ENCODE measurements at places on chromosomes 7 and 10. TPM values are rescaled to one million over a fixed set of nuclear protein-coding genes. Genes with fewer than 3 reads are reported as not detected.

GRCh38 chr7:122833888-122834570 is 52.2 kb downstream of the CADPS2 start:
- no peak overlapping the region for H3K4me3 ChIP-seq
- no peak overlapping the region for H3K27ac ChIP-seq
- H3K4me1 ChIP-seq = no peaks in the 10 kb centered on the region
- DNase-seq = no peak
- no peaks in the 10 kb centered on the region for H3K27me3 ChIP-seq

The ELFN1 gene
- not detected for total RNA-seq

- no peaks in the 10 kb centered on the region for H3K27me3 ChIP-seq
- no peak for DNase-seq
- H3K27ac ChIP-seq = no peak overlapping the region
Measured at GRCh38 chr10:68756246-68756645, 35.2 kb downstream of the CCAR1 start.

DNA sequence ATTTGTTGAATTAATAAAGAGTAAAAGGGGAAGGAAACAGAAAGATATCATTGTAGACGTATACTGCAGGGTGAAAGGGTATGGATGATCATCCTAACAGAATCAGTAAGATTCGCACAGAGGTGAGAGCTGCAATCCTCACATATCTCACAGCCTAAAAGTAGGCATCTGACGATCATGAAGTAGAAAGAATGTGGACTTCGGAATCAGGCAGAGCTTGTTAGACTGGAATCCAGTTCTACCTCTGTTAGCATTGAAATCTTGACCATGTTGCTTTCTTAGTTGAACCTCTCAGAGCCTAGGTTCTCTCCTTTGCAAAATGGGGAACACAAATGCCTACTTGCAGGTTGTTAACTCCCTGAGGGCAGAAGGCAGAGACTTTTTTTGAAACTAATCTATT is 320.0 kb upstream of the C7orf33 start:
- no peak overlapping the region for H3K27ac ChIP-seq
- no peaks in the 10 kb centered on the region for H3K4me1 ChIP-seq
- peaks cover 15% of the 10 kb centered on the region for H3K27me3 ChIP-seq
- DNase-seq = no peak
- no peaks in the 10 kb centered on the region for H3K36me3 ChIP-seq
- no peak overlapping the region for H3K4me3 ChIP-seq

The KLLN gene
- total RNA-seq = 0.46 TPM

DNA sequence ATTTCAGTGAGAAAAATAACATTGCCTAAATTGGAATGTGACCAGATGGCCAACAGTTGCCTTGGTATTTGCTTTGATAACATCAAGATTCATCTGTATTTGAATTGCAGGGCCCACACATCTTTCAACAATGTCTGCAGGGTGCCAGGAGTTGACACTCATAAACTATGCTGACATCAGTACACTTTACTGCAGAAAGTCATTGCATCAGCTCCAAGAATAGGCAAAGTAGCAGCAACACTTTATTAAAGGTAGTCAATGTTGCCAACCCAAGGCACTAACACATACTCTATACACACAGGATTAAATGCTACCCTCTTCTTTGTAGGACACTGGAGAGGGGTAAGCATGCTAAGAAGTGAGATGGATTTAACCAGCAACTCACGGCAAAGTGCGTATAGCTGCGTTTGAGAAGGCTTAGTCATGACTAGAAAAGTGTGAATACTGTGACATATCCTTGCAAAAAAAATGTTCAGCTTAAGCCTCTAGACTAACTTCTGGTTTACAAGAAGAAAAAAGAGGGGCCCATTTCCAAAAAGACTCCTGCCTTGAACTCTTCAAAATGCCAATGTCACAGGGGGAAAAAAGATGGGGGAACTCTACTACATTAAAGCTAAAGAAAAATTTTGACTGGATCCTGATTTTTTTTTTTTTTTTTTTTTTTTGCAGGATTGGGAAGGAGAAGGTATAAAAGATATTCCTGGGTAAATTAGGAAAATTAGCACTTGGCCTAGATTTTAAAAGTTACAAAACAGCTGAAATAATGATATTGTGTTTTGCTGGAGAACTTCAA is 2.2 kb downstream of the BBIP1 start:
- peak overlapping the region; percentile 99 for H3K4me3 ChIP-seq
- H3K27me3 ChIP-seq = no peaks in the 10 kb centered on the region
- peaks cover 29% of the 10 kb centered on the region for H3K4me1 ChIP-seq

The CYP2E1 gene
- 0.83 TPM for total RNA-seq

The SLC13A1 gene
- total RNA-seq = not detected

The CALY gene
- not detected for total RNA-seq

The MBL2 gene
- total RNA-seq = not detected

- peaks cover 5% of the 10 kb centered on the region for H3K36me3 ChIP-seq
- H3K27me3 ChIP-seq = peaks cover 53% of the 10 kb centered on the region
- DNase-seq = peak; percentile 65
- no peak overlapping the region for H3K27ac ChIP-seq
Measured at GRCh38 chr10:33365871-33366411, 31.5 kb upstream of the NRP1 start.

The EPHB6 gene
- total RNA-seq = 10.9 TPM

DNA sequence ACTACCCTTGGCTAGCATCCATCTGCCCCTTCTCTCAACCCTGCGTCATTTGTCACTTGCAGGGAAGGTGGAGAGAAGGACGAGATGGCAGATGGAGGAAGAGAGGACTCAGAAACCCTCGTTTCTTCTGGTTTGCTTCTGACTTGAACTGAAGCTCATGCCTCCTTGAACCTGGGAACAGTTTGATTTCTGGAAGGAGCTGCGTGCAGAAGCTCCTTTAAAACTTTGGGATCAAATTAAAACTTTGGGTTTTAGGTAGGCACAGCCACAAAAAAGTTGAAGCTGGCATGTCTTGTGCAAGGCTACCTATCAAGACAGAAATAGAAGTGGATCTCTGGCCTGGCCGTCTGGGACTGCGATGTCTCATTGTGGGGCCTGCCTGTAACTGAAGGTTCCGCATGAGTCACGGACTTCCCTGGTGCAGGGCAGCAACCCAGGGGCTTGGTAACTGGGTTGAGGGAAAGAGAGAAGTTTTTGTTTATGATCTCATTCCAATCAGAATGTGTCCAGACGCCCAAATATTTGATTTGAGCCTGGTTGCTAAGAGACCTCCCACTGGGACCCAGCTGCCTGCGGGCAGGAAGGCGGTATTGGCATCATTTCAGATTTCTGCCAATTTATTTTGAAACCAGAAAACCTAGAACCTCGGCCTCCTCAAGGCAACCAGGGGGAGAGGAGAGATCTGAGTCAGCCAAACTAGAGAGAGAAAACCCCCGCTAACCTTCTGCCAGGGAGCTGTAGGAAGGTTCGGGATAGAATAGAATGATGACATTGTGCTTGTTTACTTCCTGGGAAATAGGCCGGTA is 15.8 kb upstream of the CAMK1D start:
- H3K4me3 ChIP-seq = peak overlapping the region; percentile 54
- H3K36me3 ChIP-seq = no peaks in the 10 kb centered on the region
- H3K4me1 ChIP-seq = peaks cover 21% of the 10 kb centered on the region
- no peaks in the 10 kb centered on the region for H3K27me3 ChIP-seq

DNA sequence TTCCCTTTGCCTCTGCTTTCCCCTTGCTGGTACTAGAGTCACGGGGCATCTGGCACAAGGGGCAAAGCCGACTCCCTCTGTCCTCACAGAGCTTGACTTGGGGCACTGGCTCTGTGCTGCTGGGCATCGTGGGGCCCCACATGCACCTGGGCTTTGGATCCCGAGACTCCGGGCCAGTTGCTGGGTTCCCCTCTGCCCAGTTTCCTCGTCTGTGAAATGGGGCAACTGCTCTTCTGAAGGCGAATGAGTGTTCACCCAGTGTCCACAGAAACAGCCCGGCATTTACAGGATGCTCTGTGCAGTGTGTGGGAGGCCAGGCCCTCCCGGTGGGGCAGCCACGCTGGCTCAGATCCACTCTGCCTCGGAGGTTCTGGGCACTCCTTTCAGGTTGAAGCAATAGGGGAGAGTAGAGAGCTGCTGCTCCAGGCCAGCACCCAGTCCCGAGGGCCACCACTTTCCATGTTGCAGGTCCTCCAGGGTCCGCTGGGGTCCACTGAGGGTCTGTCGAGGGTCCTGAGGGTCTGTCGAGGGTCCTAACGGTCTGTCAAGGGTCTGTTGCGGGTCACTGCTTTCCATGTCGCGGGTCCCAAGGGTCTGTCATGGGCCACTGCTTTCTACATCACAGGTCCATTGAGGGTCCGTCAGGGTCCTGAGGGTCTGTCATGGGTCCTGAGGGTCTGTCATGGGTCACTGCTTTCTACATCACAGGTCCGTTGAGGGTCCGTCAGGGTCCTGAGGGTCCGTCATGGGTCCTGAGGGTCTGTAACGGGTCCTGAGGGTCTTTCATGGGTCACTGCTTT is 103.6 kb downstream of the VIPR2 start:
- peaks cover 11% of the 10 kb centered on the region for H3K4me1 ChIP-seq
- DNase-seq = no peak
- peaks cover 13% of the 10 kb centered on the region for H3K27me3 ChIP-seq
- H3K4me3 ChIP-seq = no peak overlapping the region
- no peak overlapping the region for H3K27ac ChIP-seq
- H3K36me3 ChIP-seq = no peaks in the 10 kb centered on the region

GRCh38 chr7:106655703-106656498 is 5.1 kb downstream of the CCDC71L start:
- peaks cover 30% of the 10 kb centered on the region for H3K4me1 ChIP-seq
- no peak for DNase-seq
- H3K4me3 ChIP-seq = no peak overlapping the region
- H3K27me3 ChIP-seq = peaks cover 26% of the 10 kb centered on the region
- H3K36me3 ChIP-seq = peaks cover 1% of the 10 kb centered on the region
- H3K27ac ChIP-seq = no peak overlapping the region

The TWIST1 gene
- total RNA-seq = 6.5 TPM

GRCh38 chr10:99975942-99976809 is 33.6 kb downstream of the DNMBP start:
- no peak overlapping the region for H3K4me3 ChIP-seq
- no peaks in the 10 kb centered on the region for H3K4me1 ChIP-seq
- no peaks in the 10 kb centered on the region for H3K36me3 ChIP-seq

The EXOC4 gene
- total RNA-seq = 74.1 TPM

- H3K27ac ChIP-seq = no peak overlapping the region
- no peak overlapping the region for H3K4me3 ChIP-seq
- peaks cover 2% of the 10 kb centered on the region for H3K4me1 ChIP-seq
- peaks cover 51% of the 10 kb centered on the region for H3K27me3 ChIP-seq
Measured at GRCh38 chr10:118992496-118992895, 37.0 kb upstream of the NANOS1 start.

GRCh38 chr7:36965625-36966024 is 241.3 kb upstream of the AOAH start:
- DNase-seq = no peak
- no peak overlapping the region for H3K4me3 ChIP-seq
- H3K36me3 ChIP-seq = peaks cover 6% of the 10 kb centered on the region
- H3K27me3 ChIP-seq = no peaks in the 10 kb centered on the region

The CDK1 gene
- total RNA-seq = 109 TPM

DNA sequence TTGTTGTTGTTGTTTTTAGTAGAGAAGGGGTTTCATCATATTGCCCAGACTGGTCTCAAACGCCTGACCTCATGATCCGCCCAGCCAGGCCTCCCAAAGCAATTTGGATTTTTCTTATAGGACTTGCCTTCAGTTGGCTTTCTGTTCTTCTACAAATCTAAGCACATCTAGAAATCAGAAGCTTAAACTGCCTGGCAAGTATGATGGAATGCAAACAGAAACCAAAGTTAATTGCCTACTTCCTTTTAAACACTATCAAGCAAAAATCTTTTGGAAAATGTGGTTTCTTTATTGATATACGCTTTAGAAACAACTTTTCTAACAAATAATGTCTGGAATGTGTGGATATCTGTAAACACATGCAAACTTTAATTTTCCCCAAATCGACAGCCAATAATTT is 64.9 kb downstream of the USP6NL start:
- H3K36me3 ChIP-seq = no peaks in the 10 kb centered on the region
- no peak for DNase-seq
- peaks cover 4% of the 10 kb centered on the region for H3K4me1 ChIP-seq
- H3K27ac ChIP-seq = no peak overlapping the region
- H3K4me3 ChIP-seq = no peak overlapping the region

DNA sequence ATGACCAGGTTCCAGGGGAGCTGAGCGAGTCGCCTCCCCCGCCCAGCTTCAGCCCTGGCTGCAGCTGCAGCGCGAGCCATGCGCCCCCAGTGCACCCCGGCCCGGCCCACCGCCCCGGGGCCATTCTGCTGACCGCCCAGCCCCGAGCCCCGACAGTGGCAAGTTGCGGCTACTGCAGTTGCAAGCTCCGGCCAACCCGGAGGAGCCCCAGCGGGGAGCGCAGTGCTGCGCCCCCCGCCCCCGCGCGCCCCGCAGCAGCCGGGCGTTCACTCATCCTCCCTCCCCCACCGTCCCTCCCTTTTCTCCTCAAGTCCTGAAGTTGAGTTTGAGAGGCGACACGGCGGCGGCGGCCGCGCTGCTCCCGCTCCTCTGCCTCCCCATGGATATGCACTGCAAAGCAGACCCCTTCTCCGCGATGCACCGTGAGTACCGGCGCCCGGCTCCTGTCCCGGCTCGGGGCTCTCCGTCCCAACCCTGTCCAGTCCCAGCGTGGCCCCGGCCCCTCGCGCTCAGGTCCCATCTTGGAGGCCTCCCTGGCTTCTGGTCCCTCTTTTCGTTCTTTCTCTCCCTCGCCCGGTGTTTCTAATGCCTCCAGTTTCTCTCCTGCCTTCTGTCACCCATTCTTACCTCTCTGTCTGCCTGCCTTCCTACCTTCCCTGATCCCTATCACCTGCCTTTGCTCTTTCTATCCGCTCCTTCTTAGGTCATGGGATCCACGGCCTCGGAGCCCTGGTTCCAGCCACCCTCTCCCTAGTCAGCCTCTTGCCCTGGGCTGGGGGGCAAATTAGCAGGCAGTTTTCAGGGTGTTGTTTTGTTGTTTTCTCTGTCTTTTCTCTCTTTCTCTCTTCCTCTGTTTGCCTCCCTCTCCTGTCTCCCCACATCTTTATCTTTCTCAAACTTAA is 751 bp downstream of the PAX2 start:
- no peaks in the 10 kb centered on the region for H3K36me3 ChIP-seq
- H3K4me1 ChIP-seq = peaks cover 46% of the 10 kb centered on the region
- no peak overlapping the region for H3K27ac ChIP-seq
- peak overlapping the region; percentile 58 for H3K4me3 ChIP-seq
- H3K27me3 ChIP-seq = peaks cover 77% of the 10 kb centered on the region
- DNase-seq = no peak

- no peaks in the 10 kb centered on the region for H3K27me3 ChIP-seq
- peaks cover 21% of the 10 kb centered on the region for H3K4me1 ChIP-seq
- peaks cover 16% of the 10 kb centered on the region for H3K36me3 ChIP-seq
- no peak overlapping the region for H3K4me3 ChIP-seq
Measured at GRCh38 chr10:87546971-87547413, 42.3 kb downstream of the MINPP1 start.

The CHN2 gene
- 0.91 TPM for total RNA-seq

GRCh38 chr7:99106411-99106810 is 37.5 kb downstream of the SMURF1 start:
- DNase-seq = no peak
- H3K27ac ChIP-seq = no peak overlapping the region
- H3K4me3 ChIP-seq = no peak overlapping the region
- peaks cover 68% of the 10 kb centered on the region for H3K4me1 ChIP-seq
- no peaks in the 10 kb centered on the region for H3K36me3 ChIP-seq

All from activated T-cell treated with anti-CD3 and anti-CD28 coated beads, Interleukin-2, amount 50 U/mL, for 72 hours (primary cell).